ENCODE measurements at places on chromosomes 1 and 21.

- H3K27ac ChIP-seq = no peak overlapping the region
- H3K27me3 ChIP-seq = peaks cover 4% of the 10 kb centered on the region
- no peak overlapping the region for H3K4me3 ChIP-seq
- H3K36me3 ChIP-seq = no peaks in the 10 kb centered on the region
These were observed 12.4 kb downstream of the GJA5 start for GRCh38 chr1:147747966-147748365.

- no peak for DNase-seq
- no peaks in the 10 kb centered on the region for H3K4me1 ChIP-seq
- no peak overlapping the region for H3K4me3 ChIP-seq
- H3K36me3 ChIP-seq = no peaks in the 10 kb centered on the region
These were observed 107.5 kb downstream of the GDAP2 start for GRCh38 chr1:117821774-117822482.

DNA sequence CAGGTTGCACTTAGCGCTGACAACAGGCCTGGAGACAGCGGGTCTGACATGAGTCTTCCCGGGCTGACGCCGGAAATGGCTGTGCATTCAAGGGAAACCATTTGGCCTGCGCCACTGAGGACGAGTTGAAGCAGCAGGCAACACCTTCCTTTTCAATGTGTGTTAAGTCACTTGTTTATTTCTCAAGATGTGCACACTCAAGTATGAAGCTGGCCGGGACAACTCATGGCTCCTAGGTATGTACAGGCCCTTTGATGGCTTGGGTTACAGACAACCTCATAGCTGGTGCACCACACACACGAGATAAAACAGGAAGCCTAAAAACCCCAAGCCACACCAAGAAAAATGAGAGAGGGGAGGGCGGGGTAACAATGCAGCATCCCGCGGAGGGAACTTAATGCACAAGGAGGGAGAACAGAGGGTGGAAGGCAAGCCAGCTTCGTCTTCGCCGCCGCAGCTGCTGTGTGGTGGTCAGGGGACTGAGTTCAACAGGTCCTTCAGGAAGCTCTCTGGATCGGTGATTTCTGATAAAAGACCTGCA is 118.0 kb upstream of the IFFO2 start:
- no peak for DNase-seq
- no peak overlapping the region for H3K27ac ChIP-seq
- H3K27me3 ChIP-seq = no peaks in the 10 kb centered on the region
- H3K4me3 ChIP-seq = no peak overlapping the region
- no peaks in the 10 kb centered on the region for H3K4me1 ChIP-seq

- no peaks in the 10 kb centered on the region for H3K36me3 ChIP-seq
- H3K27me3 ChIP-seq = no peaks in the 10 kb centered on the region
- H3K4me3 ChIP-seq = no peak overlapping the region
- no peak for DNase-seq
These were observed 58.8 kb upstream of the AJAP1 start for GRCh38 chr1:4595341-4596225.

- no peaks in the 10 kb centered on the region for H3K27me3 ChIP-seq
- H3K36me3 ChIP-seq = no peaks in the 10 kb centered on the region
- peaks cover 11% of the 10 kb centered on the region for H3K4me1 ChIP-seq
- H3K4me3 ChIP-seq = peak overlapping the region; percentile 17
These were observed 106.0 kb downstream of the NTNG1 start for GRCh38 chr1:107246775-107247345.

DNA sequence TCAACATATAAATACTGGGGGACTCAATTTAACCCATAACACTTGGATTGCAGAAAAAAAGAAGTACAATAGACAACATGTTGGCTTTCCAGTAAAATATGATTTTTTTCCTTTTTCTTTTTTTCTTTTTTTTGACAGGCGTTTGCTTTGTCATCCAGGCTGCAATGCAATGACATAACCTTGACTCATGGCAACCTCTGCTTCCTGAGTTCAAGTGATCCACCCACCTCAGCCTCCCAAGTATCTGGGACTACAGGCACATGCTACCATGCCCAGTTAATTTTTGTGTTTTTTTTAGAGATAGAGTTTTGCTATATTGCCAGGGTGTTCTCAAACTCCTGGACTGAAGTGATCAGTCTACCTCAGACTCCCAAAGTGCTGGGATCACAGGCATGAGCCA is 1512.0 kb upstream of the PRMT6 start:
- no peak for DNase-seq
- H3K27ac ChIP-seq = no peak overlapping the region
- no peak overlapping the region for H3K4me3 ChIP-seq
- no peaks in the 10 kb centered on the region for H3K36me3 ChIP-seq
- no peaks in the 10 kb centered on the region for H3K4me1 ChIP-seq

DNA sequence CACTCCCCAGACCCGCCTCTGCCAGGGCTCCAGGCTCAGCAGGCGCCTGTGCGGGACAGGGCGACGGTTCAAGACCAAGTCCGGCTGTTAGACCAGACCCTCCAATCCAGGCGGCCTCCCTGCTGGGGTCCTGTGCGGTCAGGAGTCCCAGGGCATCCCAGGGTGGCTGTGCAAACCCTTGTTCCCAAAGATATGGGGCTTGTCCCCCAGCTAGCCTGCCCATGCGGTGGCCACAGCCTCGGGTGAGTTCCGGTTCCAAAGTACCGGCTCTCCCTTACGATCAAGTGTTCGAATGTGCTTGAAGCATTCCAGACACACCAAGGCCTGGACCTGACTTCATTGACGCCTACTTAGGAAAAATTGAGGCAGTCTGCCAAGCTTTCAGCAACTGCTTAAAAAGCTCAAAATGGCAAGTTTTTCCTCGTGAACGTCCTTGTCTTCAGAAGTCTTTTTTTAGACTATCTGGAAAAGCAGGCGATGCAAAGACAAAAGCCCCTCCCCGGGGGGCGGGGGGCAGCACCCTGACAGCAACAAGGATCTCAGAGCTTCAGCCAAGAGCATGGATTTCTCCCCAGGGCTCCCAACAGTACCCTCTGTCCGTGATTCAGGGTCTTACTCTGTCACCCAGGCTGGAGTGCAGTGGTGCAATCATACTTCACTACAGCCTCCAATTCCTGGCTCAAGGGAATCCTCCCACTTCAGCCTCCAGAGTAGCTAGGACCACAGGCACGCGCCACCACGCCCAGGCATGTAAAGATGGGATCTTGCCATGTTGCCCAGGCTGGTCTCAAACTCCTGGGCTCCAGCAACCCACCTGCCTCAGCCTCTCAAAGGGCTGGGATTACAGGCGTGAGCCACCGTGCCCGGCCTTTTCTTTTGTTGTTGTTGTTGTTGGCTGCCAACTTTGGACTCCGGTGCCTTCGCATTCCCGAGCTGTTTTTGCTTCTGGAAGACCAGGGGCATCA is 2.3 kb downstream of the FAAP20 start:
- DNase-seq = no peak
- peak overlapping the region; percentile 11 for H3K27ac ChIP-seq
- no peaks in the 10 kb centered on the region for H3K27me3 ChIP-seq
- H3K4me3 ChIP-seq = no peak overlapping the region

DNA sequence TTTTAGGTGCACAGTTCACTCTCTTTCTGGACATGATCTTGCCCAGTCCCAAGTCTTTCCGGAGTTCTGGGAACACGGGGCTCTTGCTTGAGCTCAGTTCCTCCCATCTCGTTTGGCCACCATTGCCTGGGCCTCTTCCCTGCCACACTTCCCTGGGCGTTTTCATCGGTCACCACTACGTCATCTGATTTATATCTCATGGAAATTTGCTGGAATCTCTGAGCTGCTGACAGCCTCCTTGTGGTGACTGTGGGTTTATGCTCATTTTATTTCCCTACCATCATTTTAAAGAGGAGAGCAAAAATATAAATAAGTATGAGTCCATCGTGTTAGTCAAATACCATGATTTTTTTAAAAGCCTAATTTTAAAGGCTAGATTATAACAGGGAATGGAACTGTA is 449.1 kb upstream of the KAZN start:
- no peaks in the 10 kb centered on the region for H3K4me1 ChIP-seq
- no peak overlapping the region for H3K27ac ChIP-seq
- no peaks in the 10 kb centered on the region for H3K36me3 ChIP-seq

DNA sequence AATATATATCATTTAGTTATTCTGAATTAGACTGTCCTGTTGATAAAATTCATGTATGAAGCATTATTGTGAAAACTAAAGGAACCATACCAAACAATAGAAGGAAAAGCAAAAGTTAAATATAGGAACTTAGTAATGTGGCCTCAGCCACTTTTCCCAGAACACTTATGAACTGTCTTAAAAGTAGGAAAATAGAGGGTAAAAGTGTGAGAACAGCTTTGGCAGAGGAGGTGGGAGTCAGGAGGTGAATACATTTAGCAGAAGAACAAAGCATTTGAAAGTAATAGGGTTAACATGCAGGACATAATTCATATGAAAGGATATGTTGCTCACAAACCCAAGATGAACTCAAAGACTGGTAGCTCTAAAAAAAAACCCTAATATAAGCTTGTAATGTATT is 121.9 kb downstream of the KCNT2 start:
- no peaks in the 10 kb centered on the region for H3K4me1 ChIP-seq
- no peak overlapping the region for H3K4me3 ChIP-seq
- H3K27me3 ChIP-seq = no peaks in the 10 kb centered on the region
- H3K36me3 ChIP-seq = no peaks in the 10 kb centered on the region

DNA sequence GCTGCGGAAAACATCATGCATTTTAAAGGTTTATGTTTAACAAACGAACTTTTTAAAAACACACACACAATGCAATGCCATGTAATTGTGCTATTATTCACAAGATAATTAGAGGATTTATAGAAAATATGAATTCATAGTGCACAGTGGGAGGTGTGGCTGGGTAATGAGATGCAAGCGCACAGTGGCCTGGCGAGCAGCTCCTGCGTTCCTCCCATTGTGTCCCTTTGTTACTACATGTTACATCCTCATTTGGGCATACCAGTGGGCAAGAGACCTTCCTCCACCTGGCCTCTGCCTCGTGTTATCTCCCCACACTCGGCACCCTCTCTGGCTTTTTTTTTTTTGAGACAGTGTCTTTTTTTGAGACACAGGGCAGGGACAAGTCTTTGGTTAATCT is 30.0 kb upstream of the TENT5B start:
- H3K27me3 ChIP-seq = peaks cover 4% of the 10 kb centered on the region
- H3K4me3 ChIP-seq = no peak overlapping the region

GRCh38 chr21:34157521-34157920 is 84.1 kb downstream of the MRPS6 start:
- H3K27ac ChIP-seq = no peak overlapping the region
- H3K4me1 ChIP-seq = peaks cover 4% of the 10 kb centered on the region
- no peak for DNase-seq
- H3K27me3 ChIP-seq = no peaks in the 10 kb centered on the region
- H3K4me3 ChIP-seq = no peak overlapping the region
- peaks cover 48% of the 10 kb centered on the region for H3K36me3 ChIP-seq

DNA sequence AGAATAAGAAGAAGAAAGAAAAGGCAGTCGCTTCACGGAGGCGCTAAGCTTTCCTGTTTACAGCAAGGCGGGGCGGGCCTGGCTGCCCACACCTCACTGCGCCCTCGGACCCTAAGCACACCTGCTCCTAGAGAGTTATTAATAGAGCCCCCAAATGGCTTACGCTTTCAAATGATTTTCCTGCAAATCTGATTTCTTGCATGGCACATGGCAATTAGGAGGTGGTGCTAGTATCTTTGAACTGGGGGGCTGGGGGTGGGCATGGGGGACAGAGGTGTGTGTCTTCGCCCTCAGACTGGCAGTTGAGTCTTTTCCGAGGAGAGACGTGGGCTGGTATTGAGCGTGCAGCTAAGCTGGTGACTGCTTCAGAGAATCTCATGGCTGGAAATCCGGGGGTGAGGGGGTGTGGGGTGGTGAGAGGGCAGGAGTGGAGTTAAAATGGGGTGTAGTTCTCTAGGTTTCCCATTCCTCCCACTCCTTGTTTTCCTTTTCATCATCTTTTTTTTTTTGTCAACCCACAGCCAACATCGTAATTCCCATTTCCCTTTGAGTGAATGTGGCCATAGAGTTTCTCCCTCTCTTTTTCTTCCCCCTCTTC is 1.3 kb downstream of the S1PR1 start:
- peaks cover 29% of the 10 kb centered on the region for H3K36me3 ChIP-seq
- peaks cover 55% of the 10 kb centered on the region for H3K4me1 ChIP-seq
- H3K27ac ChIP-seq = peak overlapping the region; percentile 77
- peak overlapping the region; percentile 89 for H3K4me3 ChIP-seq
- H3K27me3 ChIP-seq = no peaks in the 10 kb centered on the region
- no peak for DNase-seq

DNA sequence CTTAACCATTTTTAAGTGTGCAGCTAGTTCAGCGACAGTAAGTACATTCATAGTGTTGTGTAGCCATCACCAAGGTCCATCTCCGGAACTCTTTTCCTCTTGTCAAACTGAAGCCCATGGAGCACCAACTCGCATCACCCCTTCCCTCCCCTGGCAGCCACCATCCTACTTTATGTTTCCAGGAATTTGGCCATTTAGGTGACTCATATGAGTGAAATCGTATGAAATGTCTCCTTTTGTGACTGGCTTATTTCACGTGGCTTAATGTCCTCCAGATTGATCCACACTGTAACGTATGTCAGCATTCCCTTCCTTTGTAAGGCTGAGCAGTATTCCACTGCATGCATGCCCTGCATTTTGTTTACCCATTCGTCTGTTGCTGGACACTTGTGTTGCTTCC is 2.5 kb downstream of the COL6A2 start:
- H3K4me3 ChIP-seq = no peak overlapping the region
- peaks cover 2% of the 10 kb centered on the region for H3K36me3 ChIP-seq
- no peak overlapping the region for H3K27ac ChIP-seq
- no peaks in the 10 kb centered on the region for H3K4me1 ChIP-seq
- no peak for DNase-seq
- H3K27me3 ChIP-seq = peaks cover 72% of the 10 kb centered on the region

DNA sequence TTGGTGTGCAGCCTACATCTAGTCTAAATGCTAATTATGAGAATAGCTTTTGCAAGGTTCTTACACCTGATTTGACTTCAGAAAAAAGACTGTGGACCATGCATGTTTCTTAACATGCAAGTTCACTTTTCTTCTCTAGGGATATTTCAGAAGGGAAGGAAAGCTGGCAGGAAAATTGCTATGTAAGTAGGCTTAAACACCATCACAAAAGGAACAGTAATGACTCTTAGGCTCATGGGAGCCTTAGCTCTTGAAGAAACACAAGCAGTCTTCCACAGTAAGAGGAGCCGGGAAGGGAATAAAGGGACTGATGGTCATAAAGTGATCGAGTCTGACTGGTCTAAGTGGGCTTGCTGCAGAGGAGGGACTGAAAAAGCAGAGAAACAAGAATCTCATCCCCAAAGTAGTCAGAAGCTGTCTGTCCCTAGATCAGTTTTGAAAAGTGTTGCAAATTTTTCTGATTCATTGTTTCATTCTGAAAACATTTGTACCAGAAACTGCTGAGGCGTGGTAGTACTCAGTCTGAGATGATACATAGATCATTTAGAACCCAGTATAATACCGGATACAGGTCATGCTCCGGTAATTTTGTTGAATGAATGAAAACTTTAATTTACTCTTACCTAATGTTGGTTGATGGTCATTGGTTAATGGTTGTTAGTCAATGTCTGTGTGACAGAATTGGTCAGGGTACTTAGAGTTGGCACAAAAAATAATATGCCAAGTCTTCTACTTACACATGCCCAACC is 40.9 kb downstream of the SMYD2 start:
- H3K36me3 ChIP-seq = peaks cover 15% of the 10 kb centered on the region
- peak overlapping the region; percentile 66 for H3K27ac ChIP-seq
- H3K4me3 ChIP-seq = no peak overlapping the region
- no peak for DNase-seq
- H3K4me1 ChIP-seq = no peaks in the 10 kb centered on the region
- H3K27me3 ChIP-seq = no peaks in the 10 kb centered on the region

- no peak overlapping the region for H3K27ac ChIP-seq
- no peak for DNase-seq
- no peaks in the 10 kb centered on the region for H3K36me3 ChIP-seq
- peaks cover 15% of the 10 kb centered on the region for H3K4me1 ChIP-seq
- no peak overlapping the region for H3K4me3 ChIP-seq
These were observed 50.1 kb downstream of the ZNF281 start for GRCh38 chr1:200359610-200360163.

GRCh38 chr1:5992814-5993555 is 760 bp upstream of the NPHP4 start:
- no peaks in the 10 kb centered on the region for H3K27me3 ChIP-seq
- no peak for DNase-seq
- peaks cover 5% of the 10 kb centered on the region for H3K36me3 ChIP-seq
- peak overlapping the region; percentile 95 for H3K27ac ChIP-seq
- peak overlapping the region; percentile 94 for H3K4me3 ChIP-seq

Measured in stimulated activated naive B cell treated with anti-CD40 and anti-IgM and Interleukin-4, amounts not matched to agents 10 μg/mL and 1 μg/mL and 100 μg/mL, for 72 hours (primary cell).